Endothelial cell (in vitro differentiated cells): ENCODE measurements at places on chromosomes 5 and 9. TPM values are rescaled to one million over a fixed set of nuclear protein-coding genes. Genes with fewer than 3 reads are reported as not detected.

GRCh38 chr5:170641589-170642031, 137.8 kb downstream of the KCNIP1 start:
- no peak overlapping the region for H3K4me3 ChIP-seq
- peaks cover 4% of the 10 kb centered on the region for H3K4me1 ChIP-seq
- DNase-seq: no peak

GRCh38 chr5:111755345-111755941, 1.6 kb downstream of the NREP start:
- peaks cover 9% of the 10 kb centered on the region for H3K36me3 ChIP-seq
- H3K4me3 ChIP-seq: peak overlapping the region; percentile 98
- peaks cover 21% of the 10 kb centered on the region for H3K4me1 ChIP-seq

DNA sequence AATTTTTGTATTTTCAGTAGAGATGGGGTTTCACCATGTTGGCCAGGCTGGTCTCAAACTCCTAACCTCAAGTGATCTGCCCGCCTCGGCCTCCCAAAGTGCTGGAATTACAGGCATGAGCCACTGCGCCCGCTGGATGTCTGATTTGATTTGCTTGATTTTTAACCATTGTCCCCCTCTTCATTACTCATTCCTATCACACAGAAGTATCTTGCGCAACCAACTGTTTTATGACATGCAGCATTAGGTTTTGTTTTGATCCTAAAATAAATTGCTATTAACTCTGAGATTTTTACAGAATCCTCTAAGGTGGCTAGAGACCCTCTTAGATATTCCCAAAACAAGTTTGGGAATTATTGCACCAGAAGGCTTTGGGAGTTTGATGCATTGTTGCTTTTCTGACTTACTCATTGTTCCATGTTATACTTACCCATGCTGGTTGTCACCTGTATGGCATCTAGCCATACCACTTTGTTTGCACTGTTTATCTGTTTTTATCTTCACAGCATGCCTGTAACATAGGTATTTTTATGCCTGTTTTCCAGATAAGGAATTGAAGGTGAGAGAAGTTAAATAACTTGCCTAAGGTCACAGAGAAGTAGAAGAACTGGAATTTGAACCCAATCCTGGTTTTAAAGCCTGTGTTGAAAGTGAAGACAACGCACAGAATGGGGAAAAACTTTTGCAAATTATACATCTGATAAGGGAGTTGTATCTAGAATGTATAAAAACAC, 35.9 kb upstream of the PWWP2A start:
- peaks cover 5% of the 10 kb centered on the region for H3K27me3 ChIP-seq
- no peak overlapping the region for H3K4me3 ChIP-seq
- no peaks in the 10 kb centered on the region for H3K36me3 ChIP-seq

GRCh38 chr5:177966839-177967166, 29.2 kb downstream of the PROP1 start:
- no peak overlapping the region for H3K27ac ChIP-seq
- H3K4me3 ChIP-seq: no peak overlapping the region
- H3K4me1 ChIP-seq: no peaks in the 10 kb centered on the region
- DNase-seq: no peak
- H3K36me3 ChIP-seq: no peaks in the 10 kb centered on the region

- no peaks in the 10 kb centered on the region for H3K27me3 ChIP-seq
- DNase-seq: no peak
- H3K4me3 ChIP-seq: peak overlapping the region; percentile 48
- peaks cover 14% of the 10 kb centered on the region for H3K4me1 ChIP-seq
- no peaks in the 10 kb centered on the region for H3K36me3 ChIP-seq
- H3K27ac ChIP-seq: peak overlapping the region; percentile 89
These were observed 187.4 kb upstream of the SLC24A2 start for GRCh38 chr9:19976226-19976625.

GRCh38 chr9:89788434-89788833, 183.6 kb downstream of the GADD45G start:
- no peaks in the 10 kb centered on the region for H3K36me3 ChIP-seq
- peaks cover under 1% of the 10 kb centered on the region for H3K27me3 ChIP-seq
- H3K4me3 ChIP-seq: no peak overlapping the region
- H3K27ac ChIP-seq: no peak overlapping the region
- H3K4me1 ChIP-seq: peaks cover 6% of the 10 kb centered on the region

GRCh38 chr5:37777432-37778130, 62.3 kb downstream of the GDNF start:
- H3K4me3 ChIP-seq: no peak overlapping the region
- no peak overlapping the region for H3K27ac ChIP-seq
- no peaks in the 10 kb centered on the region for H3K4me1 ChIP-seq
- H3K27me3 ChIP-seq: no peaks in the 10 kb centered on the region

DNA sequence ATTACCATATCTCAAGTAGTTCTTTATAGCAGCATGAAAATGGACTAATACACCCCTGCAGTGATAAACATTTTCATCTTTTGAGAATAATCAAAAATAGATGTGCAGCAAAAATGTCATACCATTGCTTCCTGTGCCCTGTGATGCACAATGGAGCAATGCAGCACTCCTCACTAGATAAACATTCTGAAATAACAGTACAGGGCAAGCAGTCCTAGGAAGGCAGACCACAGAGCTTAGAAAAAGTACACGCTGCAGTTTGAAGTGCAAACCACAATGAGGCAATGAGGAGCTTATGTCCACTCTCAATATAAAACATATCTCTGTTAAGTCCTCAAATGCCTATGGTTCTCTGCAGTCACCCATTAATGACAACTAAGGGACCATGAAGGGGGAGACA, 367.6 kb downstream of the PDE4D start:
- no peaks in the 10 kb centered on the region for H3K4me1 ChIP-seq
- H3K27me3 ChIP-seq: no peaks in the 10 kb centered on the region
- no peak overlapping the region for H3K4me3 ChIP-seq
- DNase-seq: no peak

DNA sequence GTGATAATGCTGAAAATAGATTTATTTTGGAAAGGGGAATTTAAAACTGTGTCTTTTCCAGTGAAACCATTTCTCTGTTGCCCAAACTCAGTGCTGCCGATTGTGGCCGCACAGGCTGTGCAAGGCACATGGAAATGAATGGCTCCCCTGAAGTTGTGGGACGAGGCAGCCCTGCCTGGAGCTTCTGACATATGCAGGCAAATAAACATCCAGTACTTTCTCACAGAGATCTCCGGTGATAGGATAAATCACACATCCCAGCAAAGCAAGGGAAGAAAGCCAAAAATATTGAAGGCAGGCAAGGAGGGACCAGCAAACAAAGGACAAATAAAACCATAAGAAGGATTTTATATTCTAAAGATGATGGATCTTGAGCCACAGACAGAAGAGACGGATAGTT, 464.5 kb downstream of the MTRR start:
- no peaks in the 10 kb centered on the region for H3K36me3 ChIP-seq
- no peak overlapping the region for H3K27ac ChIP-seq
- H3K4me3 ChIP-seq: no peak overlapping the region
- H3K27me3 ChIP-seq: no peaks in the 10 kb centered on the region
- no peaks in the 10 kb centered on the region for H3K4me1 ChIP-seq

DNA sequence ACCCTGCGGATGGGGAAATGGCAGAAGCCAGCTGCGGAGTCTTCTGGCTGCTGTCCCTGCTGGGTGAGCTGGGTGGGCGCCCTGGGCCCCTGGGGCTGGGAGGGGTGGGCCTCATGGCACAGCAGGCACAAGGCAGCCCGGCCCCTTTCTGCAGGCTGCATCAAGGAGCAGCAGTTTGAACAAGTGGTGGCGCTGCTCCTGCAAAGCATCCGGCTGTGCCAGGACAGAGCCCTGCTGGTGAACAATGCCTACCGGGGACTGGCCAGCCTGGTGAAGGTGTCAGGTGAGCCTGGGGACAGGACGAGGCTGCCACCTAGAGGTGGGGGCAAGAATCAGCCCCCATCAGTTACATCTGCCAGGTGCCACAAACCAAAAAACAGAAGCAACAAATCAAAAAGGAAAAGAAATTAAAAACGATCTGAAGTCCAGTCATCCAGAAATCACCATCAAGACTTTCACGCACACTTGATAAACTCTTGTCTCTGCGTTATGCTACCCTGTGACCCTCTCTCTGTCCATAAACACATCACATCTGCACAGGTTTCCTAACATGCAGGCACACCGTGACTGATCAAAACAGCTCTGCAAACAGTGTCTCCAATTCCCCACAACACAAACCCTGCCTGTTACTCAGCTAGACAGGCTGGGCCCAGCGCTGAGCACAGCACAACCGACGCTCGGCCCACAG, 13.9 kb downstream of the REXO4 start:
- H3K4me3 ChIP-seq: peak overlapping the region; percentile 31
- H3K27ac ChIP-seq: peak overlapping the region; percentile 68
- H3K36me3 ChIP-seq: peaks cover 25% of the 10 kb centered on the region
- H3K27me3 ChIP-seq: peaks cover 7% of the 10 kb centered on the region
- no peaks in the 10 kb centered on the region for H3K4me1 ChIP-seq

GRCh38 chr9:129380961-129381401, 202.9 kb upstream of the IER5L start:
- H3K27me3 ChIP-seq: no peaks in the 10 kb centered on the region
- DNase-seq: no peak
- no peaks in the 10 kb centered on the region for H3K4me1 ChIP-seq
- peaks cover 4% of the 10 kb centered on the region for H3K36me3 ChIP-seq
- H3K4me3 ChIP-seq: no peak overlapping the region

DNA sequence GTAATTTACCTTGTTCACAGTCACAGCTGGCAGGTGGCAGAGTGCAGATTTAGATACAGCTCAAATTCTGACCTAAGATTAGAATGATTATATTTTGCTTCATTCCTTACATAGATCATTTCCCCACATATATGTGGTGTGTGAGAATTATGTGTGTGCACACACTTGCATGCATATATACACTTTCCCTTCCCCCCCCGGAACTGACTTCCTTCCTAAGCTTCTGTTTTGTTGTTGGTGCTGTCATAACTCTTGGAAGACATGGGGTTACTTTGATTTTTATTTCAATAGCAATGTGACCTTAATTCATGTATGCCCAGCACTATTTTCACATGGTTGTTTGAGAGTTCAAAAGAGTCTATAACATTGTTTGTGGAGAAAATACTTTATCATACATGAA, 112.8 kb downstream of the CMYA5 start:
- no peak overlapping the region for H3K27ac ChIP-seq
- peaks cover 22% of the 10 kb centered on the region for H3K4me1 ChIP-seq
- H3K36me3 ChIP-seq: no peaks in the 10 kb centered on the region
- no peak overlapping the region for H3K4me3 ChIP-seq

DNA sequence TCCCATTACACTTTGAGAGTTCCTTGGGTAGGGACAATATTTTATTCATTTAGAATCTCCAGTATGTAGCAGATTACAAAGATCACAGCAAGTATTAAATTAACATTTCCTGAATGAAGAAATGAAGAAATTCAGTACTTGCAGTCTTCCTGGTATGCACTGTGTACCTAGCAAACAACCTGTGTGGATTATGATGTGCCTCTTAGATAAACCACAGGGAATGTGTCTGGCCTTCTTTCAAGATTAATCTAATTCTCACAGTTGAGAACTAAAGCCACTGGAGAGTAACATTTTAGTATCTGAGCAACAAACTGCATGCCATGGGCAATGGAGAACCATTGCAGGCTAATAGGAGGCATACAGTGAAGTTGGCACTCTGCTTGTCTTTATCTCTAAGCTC, 199.4 kb downstream of the AP3B1 start:
- no peaks in the 10 kb centered on the region for H3K27me3 ChIP-seq
- H3K36me3 ChIP-seq: peaks cover 26% of the 10 kb centered on the region
- H3K27ac ChIP-seq: no peak overlapping the region
- H3K4me1 ChIP-seq: no peaks in the 10 kb centered on the region

DNA sequence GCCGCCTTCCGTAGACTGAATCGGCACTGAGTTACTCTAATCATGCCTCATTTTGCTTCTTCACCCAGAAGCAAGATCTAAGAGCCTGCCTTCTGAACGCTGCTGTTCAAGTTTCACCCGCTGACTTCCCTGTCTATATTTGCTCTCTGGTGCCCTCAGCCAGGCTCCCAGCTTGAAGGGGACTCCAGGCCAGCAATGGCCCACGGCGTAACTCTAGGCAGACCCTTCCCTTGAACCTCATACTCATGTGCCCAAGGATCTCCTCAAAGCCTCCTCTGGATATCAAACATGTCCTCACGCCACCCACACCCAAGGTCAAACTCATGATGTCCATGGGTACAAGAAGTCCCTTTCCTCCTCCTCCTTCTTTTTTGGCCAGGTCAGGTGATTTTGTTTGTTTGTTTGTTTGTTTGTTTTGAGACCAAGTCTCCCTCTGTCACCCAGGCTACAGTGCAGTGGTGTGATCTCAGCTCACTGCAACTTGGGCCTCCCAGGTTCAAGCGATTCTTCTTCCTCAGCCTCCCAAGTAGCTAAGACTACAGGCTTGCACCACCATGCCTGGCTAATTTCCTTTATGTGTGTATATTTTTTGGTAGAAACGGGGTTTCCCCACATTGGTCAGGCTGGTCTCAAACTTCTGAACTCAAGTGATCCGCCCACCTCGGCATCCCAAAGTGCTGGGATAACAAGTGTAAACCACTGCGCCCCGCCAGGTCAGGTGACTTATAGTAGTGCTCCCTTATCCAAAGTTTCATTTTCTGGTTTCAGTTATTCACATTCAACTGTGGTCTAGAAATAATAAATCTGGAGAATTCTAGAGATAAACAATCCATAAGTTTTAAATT, 239.0 kb downstream of the SYK start:
- no peak overlapping the region for H3K4me3 ChIP-seq
- peaks cover 23% of the 10 kb centered on the region for H3K4me1 ChIP-seq
- no peak for DNase-seq

- H3K27ac ChIP-seq: no peak overlapping the region
- no peaks in the 10 kb centered on the region for H3K4me1 ChIP-seq
- no peak overlapping the region for H3K4me3 ChIP-seq
- no peaks in the 10 kb centered on the region for H3K36me3 ChIP-seq
- H3K27me3 ChIP-seq: no peaks in the 10 kb centered on the region
These were observed 200.2 kb upstream of the SGCD start for GRCh38 chr5:156126716-156127115.

GRCh38 chr9:74412236-74412979, 84.7 kb upstream of the RORB start:
- no peak overlapping the region for H3K27ac ChIP-seq
- H3K4me1 ChIP-seq: no peaks in the 10 kb centered on the region
- H3K36me3 ChIP-seq: no peaks in the 10 kb centered on the region
- no peaks in the 10 kb centered on the region for H3K27me3 ChIP-seq

- H3K27me3 ChIP-seq: peaks cover 11% of the 10 kb centered on the region
- H3K36me3 ChIP-seq: peaks cover 6% of the 10 kb centered on the region
- no peak for DNase-seq
These were observed 140.7 kb downstream of the C9orf50 start for GRCh38 chr9:129480227-129480626.

GRCh38 chr5:139214646-139215045, 16.5 kb upstream of the SIL1 start:
- H3K4me1 ChIP-seq: no peaks in the 10 kb centered on the region
- DNase-seq: no peak
- no peaks in the 10 kb centered on the region for H3K27me3 ChIP-seq
- H3K4me3 ChIP-seq: no peak overlapping the region
- no peak overlapping the region for H3K27ac ChIP-seq
- H3K36me3 ChIP-seq: peaks cover 3% of the 10 kb centered on the region

The PCDHGB5 gene
- total RNA-seq: 5.5 TPM

The SH2D3C gene
- total RNA-seq: 137 TPM

The PLK2 gene
- total RNA-seq: 572 TPM

The RASEF gene
- 0.28 TPM for total RNA-seq

The PCDHGB4 gene
- total RNA-seq: 13.2 TPM

The OTP gene
- not detected for total RNA-seq

The GABRA6 gene
- total RNA-seq: not detected

The IL5 gene
- not detected for total RNA-seq
